T47D (cell line): ENCODE measurements at places on chromosomes 11 and 22.
A peak's percentile ranks its signal among the peaks of the same experiment; 100 is the strongest.

GRCh38 chr22:18977824-18978425 lies 41.8 kb upstream of the PRODH start:
- DNase-seq = no peak

GRCh38 chr11:721741-722345 lies 15.8 kb downstream of the EPS8L2 start:
- no peak for DNase-seq

DNA sequence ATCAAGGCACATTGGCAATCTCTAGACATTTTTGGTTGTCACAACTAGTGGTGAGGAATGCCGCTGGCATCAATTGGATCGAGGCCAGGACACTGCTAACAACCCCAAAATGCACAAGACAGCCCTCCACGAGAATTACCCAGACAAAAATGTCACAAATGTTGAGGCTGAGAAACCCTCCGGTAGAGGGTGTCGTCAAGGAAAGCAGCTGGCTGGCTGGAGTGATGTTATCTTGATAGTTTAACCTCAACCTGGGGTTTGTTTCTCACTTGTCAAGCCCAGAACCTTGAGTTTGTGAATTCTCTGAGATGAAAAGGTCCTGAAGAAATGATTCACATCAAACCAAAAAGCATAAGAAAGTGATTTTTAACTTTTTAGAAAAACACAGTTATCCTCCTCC lies 21.1 kb upstream of the TMPRSS13 start:
- peak; percentile 51 for DNase-seq

DNA sequence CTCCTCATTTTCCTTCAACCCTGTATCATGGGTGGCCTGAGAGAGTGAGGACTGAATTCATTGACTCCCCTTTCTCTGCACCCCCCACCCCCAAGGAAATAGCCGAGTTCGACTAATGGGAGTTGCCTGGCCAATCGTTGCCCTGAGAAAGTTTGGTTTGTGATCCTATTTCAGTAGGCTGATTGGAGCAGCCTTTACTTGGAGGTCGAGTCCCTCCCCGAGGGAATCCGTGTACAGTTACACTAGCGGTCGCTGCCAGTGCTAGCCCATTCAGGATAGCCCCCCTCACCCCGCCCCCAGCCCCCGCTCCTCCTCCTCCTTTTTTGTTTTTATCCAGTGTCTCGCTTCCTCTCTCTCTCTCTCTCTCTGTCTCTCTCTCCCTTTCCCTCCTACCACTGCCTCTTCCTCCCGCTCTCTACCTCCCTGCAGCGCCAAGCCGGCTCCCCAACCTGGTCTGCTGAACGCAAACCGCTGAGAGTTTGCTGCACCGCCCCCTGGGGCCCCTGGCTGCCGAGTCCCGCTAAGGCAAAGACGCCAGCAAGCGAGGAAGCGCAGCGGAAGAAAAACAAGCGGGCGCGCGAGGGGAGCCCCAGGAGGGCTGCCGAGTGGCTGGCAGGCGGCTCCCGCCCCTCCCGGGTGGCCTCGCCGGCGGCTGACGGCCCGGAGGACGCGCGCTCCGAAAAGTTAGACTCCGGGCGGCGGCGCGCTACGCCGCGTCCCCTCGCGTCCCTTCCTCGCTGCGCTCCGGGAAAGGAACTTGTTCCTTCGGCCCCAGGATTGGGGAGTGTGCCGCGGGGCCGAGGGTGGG lies at the start of gene GRAMD1B:
Gene GRAMD1B (plus strand): TSS at position 357 of the 808 bp plus-strand sequence. CDS start 524 bp downstream, outside the sequence.
- no peak for DNase-seq

GRCh38 chr22:17931400-17931825 lies 92.9 kb downstream of the MICAL3 start:
- peak; percentile 70 for DNase-seq

DNA sequence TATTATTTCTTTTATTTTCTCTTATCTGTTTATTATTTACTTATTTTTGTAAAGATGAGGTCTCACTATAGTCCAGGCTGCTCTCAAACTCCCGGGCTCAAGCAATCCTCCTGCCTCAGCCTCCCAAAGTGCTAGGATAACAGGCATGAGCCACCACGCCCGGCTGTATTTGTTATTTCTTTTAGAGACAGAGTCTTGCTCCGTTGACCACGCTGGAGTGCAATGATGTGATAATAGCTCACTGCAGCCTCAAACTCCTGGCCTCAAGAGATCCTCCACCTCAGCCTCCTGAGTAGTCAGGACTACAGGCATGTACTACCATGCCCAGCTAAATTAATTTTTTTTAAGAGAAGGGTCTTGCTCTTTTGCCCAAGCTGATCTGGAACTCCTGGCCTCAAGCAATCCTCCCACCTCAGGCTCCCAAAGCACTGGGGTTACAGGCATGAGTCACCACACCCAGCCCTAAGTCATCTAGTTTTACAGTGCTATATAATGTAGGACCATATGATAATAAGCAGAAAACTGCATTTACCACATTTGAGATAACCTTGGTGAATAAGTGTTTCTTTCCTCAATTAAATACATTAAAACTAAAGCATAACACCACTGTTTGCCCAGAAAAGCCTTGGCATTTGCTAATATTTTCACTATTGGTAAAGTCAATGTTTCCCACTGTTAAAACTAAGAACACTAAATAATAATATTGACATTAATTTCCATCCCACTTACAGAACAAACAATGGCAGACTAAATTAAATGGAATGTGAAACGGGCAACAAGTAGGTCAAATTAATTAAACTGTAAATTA lies 127.5 kb downstream of the SIK3 start:
- DNase-seq = no peak

DNA sequence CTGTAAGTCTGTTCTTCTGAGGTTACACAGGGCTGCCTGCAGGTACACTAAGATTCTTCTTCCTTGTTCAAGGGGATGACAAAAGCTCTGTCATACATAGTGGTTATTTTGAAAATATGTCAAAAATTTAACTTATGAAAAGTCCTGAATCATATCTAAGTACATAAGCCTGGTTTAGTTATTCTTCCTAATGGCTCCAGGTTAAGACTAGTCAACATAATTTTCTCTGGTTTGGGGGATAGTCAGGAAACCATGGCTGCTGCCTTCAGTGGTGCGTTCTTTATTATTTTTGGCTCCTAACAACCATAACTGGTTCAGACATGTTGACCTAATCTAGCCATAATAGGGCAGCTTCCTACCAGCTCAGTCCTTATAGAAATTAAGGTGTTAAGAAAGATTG lies 257.4 kb upstream of the DDI1 start:
- DNase-seq = no peak

GRCh38 chr11:128497061-128497775 lies 90.1 kb downstream of the ETS1 start:
- peak; percentile 55 for DNase-seq

DNA sequence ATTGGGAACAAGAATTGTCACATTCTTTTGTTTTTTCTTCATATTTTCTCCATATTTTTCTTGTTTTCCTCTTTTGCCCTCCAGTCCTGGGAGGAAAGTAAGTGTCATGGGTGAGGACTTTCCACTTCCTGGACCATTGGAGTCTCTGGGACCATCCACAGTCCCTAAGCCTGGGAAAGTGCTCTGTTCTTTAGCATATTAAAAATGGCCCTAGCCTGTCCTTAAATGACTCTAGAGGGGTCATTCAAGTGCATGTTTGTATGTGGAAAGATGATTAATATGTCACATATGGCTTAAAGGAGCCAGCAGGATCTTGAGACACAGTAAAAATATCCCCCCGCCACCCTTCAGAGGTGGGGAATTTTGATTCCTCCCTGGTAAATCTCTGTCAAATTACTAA lies 20.1 kb upstream of the SCGB1D1 start:
- no peak for DNase-seq

DNA sequence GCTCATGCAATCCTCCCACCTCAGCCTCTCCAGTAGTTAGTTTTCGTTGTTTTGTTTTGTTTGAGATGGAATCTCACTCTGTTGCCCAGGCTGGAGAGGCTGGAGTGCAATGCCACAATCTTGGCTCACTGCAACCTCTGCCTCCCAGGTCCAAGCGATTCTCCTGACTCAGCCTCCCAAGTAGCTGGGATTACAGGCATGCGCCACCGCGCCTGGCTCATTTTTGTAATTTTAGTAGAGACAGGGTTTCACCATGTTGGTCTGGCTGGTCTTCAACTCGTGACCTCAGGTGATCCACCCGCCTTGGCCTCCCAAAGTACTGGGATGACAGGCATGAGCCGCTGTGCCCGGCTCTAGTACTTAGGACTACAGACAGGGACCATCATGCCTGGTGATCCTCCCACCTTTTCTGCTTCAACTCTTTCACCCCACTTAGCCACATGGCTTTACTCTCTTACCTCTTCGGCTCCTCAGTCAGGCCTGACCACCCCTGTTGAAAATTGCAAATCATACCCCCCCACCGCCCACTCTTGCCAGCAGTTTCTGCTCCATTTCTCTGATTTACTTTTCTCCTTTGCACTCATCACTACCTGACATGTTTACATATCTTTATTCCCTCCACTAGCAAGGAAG lies 157.1 kb upstream of the GRK3 start:
- no peak for DNase-seq

GRCh38 chr11:66492161-66492865 lies 12.1 kb downstream of the DPP3 start:
- no peak for DNase-seq

DNA sequence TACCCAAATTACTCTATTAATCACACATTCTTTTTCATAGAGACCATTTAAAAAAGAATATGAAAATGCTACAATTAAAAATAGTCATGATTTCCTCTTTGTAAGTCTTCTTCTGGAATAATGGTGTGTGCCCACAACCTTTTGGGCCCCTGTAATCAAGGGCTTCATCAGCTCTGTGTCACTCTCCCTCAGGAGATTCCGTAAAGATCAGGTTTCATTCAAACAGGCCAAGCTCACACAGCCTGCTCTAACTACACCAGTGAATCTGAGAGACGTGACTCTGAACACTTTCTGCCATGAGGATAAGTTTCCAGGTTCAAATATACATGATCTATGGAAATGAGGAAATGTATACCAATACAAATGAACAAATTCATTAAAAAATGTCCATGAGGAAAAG lies 9.5 kb downstream of the DRICH1 start:
- DNase-seq = no peak

GRCh38 chr22:27107386-27107785 lies 450.0 kb downstream of the MIAT start:
- DNase-seq = no peak

GRCh38 chr11:66835768-66836405 lies 7.4 kb upstream of the RCE1 start:
- DNase-seq = no peak

GRCh38 chr22:26461188-26461810 lies 22.3 kb downstream of the HPS4 start:
- DNase-seq = peak; percentile 18

GRCh38 chr11:125968354-125968753 lies 22.5 kb downstream of the VSIG10L2 start:
- DNase-seq = no peak

GRCh38 chr22:49369726-49370626 lies 457.7 kb downstream of the BRD1 start:
- no peak for DNase-seq

DNA sequence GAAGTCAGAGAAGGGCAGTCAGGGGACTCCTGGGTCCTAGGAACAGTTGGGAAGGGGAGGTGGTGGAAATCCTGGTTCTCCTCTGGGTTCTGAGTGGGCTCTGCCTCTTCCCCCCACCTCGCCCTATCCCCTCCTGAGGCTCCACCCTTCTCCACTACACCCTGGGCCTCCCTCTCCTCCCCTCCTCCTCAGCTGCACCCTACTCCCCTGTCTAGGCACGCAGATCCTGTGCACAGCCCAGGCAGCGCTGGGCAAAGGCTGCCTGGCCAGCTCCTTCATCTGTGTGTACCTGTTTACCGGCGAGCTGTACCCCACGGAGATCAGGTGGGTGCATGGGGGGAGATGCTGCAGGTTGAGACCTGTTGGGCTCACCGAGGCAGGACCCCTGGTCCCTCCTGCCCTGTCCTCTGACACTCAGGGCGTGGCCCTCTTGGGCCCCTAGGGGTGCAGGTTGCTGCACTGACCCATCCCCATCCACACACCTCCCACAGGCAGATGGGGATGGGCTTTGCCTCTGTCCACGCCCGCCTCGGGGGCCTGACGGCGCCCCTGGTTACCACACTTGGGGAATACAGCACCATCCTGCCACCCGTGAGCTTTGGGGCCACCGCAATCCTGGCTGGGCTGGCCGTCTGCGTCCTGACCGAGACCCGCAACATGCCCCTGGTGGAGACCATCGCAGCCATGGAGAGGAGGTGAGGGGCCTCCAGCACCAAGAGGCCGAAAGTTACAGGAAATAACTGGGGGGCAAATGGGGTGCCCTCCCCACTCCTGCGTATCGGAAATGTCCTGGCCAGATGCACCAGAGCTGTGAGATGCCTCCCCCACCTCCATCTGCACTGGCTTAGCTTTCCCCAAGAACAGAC lies 25.3 kb upstream of the POLA2 start:
- DNase-seq = no peak

GRCh38 chr11:65415499-65416340 lies 6.9 kb upstream of the NEAT1 start:
- DNase-seq = no peak

DNA sequence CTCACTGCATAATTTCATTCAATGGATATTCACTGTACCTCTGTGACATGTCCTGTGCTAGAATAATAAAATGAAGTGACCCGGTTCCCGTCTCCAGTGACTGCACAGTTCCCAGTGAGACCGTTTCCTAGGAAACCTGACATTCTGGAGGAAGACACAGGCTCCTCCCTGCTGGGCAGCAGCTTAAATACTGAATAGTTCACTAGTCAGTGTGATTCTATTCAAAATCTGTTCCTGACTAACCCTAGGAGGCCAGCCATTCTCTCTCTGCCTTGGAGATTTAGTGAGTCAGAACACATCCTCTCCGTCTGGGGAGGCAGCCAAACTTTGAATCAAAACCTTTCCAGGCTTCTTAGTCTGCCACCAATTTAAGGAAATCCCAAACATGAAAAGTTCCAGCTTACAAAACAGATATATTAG lies 11.3 kb downstream of the TRIM66 start:
- DNase-seq = no peak

GRCh38 chr22:43343262-43343669 lies at the start of gene SCUBE1:
TSS of gene SCUBE1 (minus strand) at chr22:43343372. CDS start at chr22:43343261, 111 bp downstream.
- DNase-seq = peak; percentile 64

DNA sequence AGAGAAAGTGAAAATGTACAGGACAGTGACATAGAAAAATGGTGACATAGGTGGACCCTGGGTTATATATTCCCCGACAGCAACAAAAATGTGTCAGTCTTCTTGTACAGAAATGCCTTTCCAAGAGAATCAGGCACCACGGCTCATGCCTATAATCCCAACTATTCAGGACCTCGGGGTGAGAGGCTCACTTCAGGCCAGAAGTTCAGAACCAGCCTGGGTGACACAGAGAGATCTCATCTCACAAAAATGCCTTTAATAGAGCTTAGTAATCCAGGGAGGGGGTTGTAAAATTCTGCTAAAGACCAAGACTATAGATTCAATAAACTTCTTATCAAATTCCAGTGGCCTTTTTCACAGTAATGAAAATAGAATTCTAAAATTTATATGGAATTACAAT lies 10.7 kb downstream of the ZNF195 start:
- no peak for DNase-seq
